ENCODE measurements at places on chromosomes 2 and 18. TPM values are rescaled to one million over a fixed set of nuclear protein-coding genes. Genes with fewer than 3 reads are reported as not detected.

The UGT1A10 gene
- total RNA-seq, result 0.18 TPM

The KIAA2012 gene
- not detected for total RNA-seq

The DQX1 gene
- 0.20 TPM for total RNA-seq

The REG3G gene
- total RNA-seq, result not detected

The LBH gene
- total RNA-seq, result 137 TPM

The NYAP2 gene
- total RNA-seq, result not detected

The ORC4 gene
- total RNA-seq, result 30.6 TPM

The NCKAP1 gene
- total RNA-seq, result 105 TPM

All from A549 treated with ZK216348 at 1 μM for 4 hours (cell line).